Fibroblast of lung (primary cell): ENCODE measurements at places on chromosomes 7 and 10. TPM values are rescaled to one million over a fixed set of nuclear protein-coding genes. Genes with fewer than 3 reads are reported as not detected.

NPM3 gene
- total RNA-seq: 80.8 and 95.3 TPM in 2 replicates

LRMDA gene
- 1.0 and 2.0 TPM in 2 replicates for total RNA-seq

MEOX2 gene
- total RNA-seq: 0.50 and 1.5 TPM in 2 replicates

NME8 gene
- not detected in 2 replicates for total RNA-seq

MOSPD3 gene
- 3.9 and 5.9 TPM in 2 replicates for total RNA-seq

ASB10 gene
- total RNA-seq: not detected in 2 replicates

CFAP43 gene
- under 0.01 and 0.26 TPM in 2 replicates for total RNA-seq

RBP4 gene
- not detected in 2 replicates for total RNA-seq

EVX1 gene
- total RNA-seq: not detected in 2 replicates
